ENCODE measurements at places on chromosomes 5 and 9.

DNA sequence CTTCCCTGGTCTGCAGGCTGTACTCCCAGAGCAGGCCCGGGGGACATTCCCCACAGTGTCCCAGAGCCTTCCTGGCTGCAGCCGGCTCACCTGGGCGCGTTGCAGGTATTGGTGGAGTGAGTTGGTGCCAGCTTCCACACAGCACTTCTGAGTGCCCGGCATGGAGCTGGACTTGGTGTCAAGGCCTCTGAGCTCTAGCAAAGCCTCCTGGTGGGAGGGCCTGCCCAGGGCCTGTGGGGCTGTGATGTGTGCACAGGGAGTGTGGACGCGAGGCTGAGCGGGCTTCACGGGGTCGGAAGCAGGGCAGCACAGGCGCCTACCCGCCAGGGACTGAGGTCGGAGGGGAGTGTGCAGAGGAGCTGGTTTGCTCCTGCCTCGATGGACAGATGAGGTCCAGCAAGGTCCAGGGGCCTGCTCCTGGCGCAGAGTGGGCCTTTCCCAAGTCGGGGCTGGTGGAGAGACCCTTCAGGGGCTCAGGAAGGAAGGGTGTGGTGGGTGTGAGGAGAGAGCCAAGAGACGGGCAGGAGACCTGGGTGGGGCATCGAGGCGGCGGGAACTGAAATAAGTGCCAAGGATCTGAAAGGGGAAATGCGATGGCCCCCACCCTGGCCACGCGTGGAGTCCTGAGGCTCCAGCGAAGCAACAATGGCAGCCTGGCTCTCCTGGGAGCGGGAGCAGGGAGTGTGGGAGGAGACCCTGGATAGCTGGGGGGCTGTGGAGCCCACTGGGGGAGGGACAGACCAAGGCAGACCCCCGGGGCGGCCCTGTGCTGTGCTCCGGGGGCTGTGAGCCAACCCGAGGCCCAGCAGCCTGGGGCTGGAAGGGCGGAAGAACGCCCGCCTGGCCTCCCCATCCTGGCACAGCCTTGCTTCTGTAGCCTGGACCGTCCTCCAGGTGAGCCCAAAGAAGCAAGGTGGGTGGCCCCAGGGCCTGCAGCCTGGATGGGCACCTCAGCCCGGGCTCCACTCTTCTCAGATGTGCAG lies 78.4 kb downstream of the RXRA start:
- DNase-seq = no peak

DNA sequence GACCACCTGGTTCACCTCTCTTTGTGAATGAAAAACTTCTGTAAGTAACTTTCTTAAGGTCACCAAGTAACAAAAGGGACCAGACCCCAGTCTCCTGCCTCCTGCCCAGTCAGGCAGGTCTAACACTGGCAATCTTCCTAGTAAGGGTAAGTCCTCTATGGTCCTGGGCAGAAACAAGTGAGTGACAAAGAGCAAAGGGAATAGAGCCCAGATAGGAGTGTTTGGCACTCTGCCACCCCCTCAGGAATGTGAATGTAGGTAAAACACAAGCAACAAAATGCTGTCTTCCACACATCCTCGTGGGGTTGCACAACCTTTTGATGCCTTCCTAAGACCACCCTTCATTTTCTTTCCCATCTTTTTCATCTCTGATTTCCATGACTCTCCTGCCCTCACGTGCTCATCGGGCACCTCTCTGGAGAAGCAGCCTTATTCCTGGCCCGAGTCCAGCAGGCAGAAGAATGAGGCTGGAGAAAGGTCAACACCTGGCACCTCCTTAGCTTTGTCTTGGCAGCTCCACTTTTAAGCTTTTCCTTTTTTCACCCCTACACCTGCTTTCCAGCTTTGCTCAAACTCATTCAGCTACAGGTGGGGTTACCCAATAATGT lies 90.2 kb upstream of the LHFPL2 start:
- no peak for DNase-seq

DNA sequence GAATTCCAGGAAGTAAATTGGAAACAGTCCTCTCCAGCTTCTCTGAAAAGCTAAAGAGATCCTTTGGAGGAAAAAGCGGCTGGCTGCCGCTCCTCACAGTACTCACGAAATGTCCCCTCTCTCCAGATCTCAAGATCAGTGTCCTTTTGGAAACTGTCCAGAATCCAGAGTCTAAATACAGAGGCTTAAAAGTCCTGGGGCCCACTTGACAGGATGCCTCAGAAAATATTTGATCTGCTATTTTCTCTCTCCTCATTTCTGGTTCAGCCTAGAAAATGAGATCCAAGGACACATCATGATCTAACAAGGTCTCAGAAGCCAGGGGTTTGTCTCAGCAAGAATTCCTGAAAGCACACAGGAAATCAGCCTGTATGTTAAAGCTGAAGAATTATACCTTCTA lies 7.2 kb downstream of the C1QTNF2 start:
- no peak for DNase-seq

- peak; percentile 16 for DNase-seq
These were observed 127.9 kb downstream of the PIK3R1 start for GRCh38 chr5:68343421-68343826.

GRCh38 chr5:73282383-73282782 lies 109.4 kb downstream of the TMEM174 start:
- no peak for DNase-seq

GRCh38 chr5:124660229-124661093 lies 86.0 kb downstream of the ZNF608 start:
- no peak for DNase-seq

GRCh38 chr5:64665243-64665642 lies 25.1 kb upstream of the SHISAL2B start:
- no peak for DNase-seq

DNA sequence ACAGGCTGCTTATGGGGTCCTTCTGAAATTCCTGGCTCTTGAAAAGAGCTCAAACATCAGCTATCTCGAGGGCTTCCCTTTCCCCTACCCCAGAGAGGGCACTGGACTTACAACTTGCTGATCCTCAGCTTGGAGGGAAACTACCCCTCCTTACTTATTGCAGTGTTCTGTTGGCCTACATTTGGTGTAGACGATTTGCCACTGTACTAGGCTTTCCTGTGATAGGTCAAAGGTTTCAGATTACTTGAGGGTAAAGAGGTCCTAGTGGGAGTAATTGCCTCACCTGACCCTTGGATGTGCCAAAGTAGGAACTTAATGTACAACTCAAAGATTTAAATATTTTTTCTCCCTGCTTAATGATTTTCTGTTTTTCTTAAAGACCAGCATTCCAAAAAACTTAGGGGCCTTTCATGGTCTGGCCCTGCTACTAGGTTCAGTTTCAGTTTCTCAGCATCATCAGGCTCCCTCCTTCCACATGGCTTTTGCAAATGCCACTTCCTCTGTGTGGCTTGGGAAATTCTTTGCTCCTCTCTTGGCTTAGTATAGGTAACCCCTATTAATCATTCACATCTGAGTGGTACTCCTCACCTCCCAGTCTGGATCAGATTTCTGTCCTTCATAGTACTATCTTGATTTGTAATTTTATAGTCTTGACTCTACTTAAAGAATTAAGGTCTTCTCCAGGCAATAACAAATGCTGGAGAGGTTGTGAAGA lies 32.4 kb downstream of the CYSTM1 start:
- no peak for DNase-seq

DNA sequence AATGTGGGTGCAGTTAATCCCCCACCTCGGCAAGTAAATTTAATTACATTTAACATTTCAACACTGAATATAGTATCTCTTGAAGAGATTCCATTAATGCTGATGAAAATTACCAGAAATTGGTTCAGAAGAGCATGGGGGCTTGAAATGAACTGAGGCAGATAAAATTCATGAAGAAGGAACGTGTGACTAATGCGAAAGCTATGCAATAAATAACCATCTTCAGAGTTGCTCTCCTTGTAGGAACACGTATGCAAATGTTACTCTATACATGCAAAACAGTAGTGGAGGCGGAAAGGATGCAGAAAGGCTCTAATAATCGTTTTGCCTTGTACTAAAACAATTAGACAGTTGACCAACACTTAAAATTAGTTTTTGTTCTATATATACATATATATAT lies 320.2 kb downstream of the CTNND2 start:
- DNase-seq = no peak

GRCh38 chr5:122844910-122845228 lies 544 bp upstream of the SNX24 start:
- DNase-seq = no peak

DNA sequence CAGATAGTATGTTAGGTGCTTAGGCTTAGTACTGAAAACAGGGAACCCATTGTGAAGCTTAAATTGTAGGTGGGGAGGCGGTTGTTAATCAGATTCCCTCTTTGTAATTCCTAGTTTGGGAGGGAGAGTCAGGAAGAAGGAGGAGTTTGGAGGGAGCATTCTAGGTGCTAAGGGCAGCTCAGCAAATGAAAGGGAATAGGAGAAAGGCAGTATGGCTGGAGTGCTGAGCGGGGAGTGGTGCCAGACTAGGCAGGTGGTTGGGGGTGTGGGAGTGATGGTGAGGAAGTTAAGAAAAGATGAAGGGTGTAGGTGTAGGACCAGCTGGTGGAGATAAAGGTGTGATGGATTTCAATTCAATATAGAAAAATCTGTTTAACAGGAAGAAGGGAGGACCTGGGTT lies 11.1 kb upstream of the GARNL3 start:
- no peak for DNase-seq
